ENCODE measurements at places on chromosomes 11 and 22.

GRCh38 chr11:65110354-65110861 lies 1.3 kb upstream of the TM7SF2 start:
- DNase-seq: peak; percentile 90

- no peak for DNase-seq
These were observed 565.2 kb downstream of the BUD13 start for GRCh38 chr11:116207421-116208141.

- no peak for DNase-seq
These were observed 2.4 kb downstream of the LGR4 start for GRCh38 chr11:27470166-27470565.

GRCh38 chr11:130779943-130780342 lies 136.3 kb downstream of the SNX19 start:
- DNase-seq: no peak

DNA sequence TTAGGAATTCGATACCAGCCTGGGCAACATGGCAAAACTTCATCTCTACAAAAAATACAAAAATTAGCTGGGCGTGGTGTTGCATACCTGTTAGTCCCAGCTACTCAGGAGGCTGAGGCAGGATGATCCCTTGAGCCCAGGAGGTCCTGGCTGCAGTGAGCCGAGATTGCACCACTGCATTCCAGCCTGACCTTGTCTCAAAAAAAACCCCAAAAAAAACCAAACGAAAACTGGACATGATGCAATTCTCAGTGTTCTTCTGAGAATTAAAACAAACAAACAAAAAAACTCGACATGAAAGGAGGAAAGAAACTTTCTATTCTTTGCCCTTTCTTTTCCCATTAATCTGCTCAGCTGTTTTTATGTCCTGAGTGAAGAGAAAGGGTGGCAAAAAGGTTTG lies 7.4 kb downstream of the MED17 start:
- no peak for DNase-seq

GRCh38 chr22:33726294-33726734 lies 194.0 kb downstream of the LARGE1 start:
- no peak for DNase-seq

GRCh38 chr11:74783241-74783871 lies 34.7 kb downstream of the RNF169 start:
- DNase-seq: no peak

DNA sequence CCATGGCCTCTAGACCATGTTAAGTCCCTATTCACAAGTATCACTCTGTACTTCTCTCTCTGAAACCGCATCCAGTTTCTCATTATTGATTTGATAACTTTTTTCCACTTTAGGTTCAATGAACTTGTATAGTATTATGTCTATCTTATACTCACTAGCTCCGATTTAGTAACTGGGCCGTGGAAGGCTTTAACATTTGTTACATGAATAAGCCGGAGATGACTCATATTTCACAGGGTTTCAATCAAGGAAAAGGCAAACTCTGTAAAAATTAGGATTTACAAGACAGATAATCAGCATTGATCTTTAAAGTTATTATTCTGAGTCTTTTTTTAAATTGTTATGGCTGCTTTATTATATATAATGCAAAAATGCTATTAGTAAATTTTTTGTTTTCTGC lies 662.2 kb upstream of the CNTN5 start:
- DNase-seq: no peak

DNA sequence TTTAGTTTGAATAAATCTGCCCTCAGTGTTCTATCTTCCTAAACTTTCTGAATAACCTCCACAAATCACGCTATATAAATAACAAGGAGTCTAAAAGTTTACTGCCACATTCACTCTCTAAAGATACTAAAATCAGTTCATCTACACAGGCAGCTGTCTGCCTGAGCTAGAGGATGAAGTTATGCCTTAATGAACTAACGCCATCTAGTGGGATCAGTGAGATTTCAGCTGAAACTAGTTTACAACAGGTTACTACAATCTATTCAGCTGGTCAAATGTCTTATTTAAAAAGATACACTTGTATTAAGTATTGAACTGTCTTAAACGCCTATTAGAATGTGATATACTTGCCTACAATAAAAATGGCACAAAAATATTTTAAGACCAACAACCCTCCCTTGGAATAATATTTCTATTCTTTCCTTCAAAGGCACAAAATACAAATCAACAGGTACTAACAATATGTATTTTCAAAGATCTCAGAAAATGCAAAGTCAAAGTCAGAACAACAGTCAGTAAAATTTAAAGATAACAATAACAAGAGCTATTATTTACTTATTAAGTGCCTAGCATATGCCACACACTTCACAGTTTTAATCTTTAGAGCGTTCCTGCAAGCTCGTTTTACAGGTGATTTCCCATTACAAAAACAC lies 84.1 kb downstream of the LARGE2 start:
- no peak for DNase-seq

GRCh38 chr11:66684635-66685034 lies 6.9 kb upstream of the RBM4B start:
- no peak for DNase-seq

DNA sequence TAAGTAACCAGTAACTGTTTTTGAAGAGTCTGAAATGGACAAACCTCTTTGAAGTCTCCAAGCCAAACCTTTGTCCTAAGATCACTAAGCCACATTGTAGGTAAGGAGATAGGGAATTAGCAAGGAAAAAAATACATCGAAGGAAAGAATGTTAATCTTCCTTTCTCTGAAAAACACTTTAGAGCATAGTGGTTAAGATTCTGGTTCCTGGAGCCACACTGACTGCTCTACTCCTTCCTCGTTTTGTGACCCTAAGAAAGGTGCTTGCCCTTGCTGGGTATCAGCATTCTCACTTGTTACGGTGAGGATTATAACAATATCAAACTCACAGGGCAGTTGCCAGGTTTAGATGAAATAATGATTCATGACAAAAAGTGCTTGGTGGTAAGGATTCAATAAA lies 104.0 kb downstream of the SIK3 start:
- no peak for DNase-seq

DNA sequence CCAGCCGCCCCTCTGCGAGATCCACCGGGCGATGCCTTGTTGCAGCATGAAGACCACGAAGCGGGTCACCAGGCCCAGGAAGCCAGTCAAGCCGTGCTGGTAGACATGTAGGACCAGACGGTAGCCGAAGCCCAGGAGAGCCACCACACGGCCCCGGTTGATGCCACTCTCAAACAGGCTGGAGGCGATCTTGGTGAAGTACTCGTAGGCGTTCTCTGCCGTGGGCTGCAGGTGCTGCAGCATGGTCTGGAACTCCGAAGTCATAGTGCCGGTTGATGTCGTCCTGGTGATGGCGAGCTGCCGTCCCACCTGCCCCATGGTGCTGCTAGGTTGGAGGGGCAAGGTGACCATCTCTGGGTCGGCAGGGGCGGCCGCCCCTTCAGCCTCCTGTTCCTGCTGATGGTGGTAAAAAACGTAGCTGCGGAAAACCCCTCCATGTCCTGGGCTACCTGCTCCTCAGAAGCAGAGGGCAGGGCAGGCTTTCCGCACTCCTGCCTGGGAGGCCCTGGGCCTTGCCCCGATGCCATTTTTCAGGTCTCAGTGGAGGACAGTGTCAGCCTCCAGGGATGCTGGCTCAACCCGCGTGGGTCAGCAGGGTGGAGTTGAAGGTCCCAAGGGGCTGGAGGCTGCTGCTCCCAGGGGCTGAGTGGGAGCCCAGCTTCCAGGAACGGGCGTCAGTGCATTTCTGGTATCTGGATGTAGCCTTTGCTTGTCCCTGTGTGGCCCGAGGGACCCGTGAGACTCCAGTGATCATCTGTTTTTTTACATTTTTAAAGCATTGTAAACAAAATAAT lies 98.7 kb downstream of the ADAMTS15 start:
- no peak for DNase-seq

DNA sequence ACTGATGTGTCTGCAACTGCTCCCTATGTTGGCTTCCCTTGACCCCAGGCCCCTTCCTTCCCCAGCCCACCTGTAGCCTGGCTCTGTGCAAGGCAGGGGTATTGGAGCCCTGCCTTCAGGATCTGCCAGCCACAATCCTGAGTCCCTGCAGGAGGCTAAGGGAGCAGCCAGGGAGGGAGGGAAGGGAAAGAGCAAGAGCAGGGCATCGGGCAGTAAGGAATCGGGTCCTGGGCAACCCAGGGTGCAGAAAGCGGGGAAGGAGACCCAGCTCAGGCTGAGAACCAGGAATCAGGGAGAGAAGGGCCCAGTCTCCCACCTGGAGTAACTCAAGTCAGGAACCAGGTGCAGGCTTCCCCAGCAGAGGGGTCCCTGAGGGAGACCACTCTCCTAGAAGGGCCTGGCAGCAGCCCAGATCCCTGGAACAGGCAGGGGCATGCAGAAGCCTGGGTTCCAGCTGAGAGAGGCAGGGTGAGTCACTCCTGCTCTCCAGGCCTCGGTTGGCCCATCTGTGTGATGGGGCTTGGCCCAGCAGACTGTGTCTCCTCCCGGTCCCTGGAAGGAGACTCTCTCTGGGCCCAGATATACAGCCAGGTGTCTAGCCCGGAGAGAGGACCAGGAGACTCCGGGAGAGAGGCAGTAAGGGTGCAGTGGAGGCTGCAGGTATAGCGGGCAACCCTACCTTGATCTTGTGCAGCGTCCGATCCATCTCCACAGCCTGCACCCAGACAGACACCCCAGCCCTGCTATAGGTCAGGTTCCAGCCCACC lies 13.4 kb downstream of the STARD10 start:
- no peak for DNase-seq

- no peak for DNase-seq
These were observed 5.8 kb upstream of the TSSC4 start for GRCh38 chr11:2394818-2395105.

GRCh38 chr11:33907421-33907820 lies 15.5 kb upstream of the LMO2 start:
- DNase-seq: no peak

- no peak for DNase-seq
These were observed 14.4 kb upstream of the EHF start for GRCh38 chr11:34606326-34607120.

DNA sequence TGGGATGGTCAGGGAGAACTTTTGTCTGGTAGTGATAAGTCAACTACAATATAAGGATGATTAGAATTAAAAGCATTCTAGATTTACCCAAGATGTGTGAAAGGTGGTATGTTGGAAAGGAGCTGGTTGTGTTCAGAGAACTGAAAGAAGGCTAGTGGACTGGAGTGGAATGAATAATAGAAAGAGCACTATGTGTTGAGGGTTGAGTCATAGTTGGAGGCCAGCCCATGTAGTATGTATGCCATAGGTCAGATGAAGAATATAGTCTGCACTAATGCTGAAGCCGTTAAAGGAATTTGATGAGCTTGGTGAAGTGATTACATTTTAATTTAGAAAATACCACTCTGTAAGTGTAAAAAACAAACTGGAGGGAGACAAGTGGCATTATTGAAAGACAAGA lies 514.1 kb downstream of the CNTN5 start:
- no peak for DNase-seq

DNA sequence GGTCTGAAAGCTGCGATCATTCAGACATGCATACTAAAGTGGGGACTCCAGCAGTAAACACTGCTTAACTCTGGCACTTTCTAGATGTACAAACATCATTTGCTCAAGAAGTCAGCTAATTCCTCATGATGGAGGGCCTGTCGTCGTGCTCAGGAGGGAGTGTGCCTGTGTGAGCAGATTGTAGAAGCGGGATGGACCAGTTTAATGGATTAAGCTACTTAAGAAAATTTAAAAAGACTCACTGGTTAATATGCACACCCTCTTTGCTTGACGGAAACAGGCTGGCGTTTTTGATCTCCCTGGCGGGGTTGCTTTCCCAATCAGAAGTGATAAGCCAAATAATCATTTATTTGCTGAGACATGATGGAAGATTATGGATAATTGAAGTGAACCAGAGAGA lies 79.0 kb downstream of the LDLRAD3 start:
- DNase-seq: no peak

DNA sequence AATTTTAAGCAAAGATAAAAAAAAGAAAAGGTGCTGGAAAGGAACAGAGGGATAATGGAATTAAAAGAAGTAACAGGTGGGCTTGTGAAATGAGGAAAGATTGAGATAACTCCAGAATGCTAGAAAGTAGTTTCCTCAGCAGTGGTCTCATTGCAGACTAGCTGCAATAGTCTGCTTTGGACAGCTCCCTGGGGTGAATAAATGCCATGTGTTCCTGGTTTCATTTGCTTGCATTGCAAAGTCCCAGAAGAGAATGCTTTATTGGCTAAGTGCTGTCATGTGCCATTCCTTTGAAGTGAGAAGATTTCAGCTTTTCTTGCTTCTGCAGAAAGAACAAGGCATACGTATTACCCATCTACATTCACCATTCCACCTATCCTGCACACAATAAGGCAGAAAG lies 478.8 kb upstream of the RAG2 start:
- DNase-seq: no peak

DNA sequence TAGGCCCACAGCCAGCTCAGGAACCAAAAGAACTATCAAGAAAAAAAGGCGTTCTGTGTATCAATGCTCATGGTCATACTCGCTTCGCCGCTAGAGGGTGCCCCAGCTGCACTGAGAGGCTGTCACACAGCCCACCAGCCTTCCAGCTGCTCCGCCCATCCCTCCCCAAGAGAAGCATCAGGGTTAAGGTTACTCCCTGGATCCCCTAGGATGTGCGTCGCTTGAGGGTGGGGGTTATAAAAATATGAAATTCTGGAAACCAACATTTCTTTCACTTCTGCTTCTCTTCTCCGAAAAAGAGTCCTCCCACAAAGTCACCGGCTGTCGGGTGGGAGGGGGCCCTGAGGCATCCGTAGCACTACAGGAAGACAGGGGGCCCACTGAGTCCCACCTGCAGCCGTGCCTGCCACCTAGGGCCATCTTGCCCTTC lies 1.7 kb downstream of the CBX6 start:
- peak; percentile 79 for DNase-seq

DNA sequence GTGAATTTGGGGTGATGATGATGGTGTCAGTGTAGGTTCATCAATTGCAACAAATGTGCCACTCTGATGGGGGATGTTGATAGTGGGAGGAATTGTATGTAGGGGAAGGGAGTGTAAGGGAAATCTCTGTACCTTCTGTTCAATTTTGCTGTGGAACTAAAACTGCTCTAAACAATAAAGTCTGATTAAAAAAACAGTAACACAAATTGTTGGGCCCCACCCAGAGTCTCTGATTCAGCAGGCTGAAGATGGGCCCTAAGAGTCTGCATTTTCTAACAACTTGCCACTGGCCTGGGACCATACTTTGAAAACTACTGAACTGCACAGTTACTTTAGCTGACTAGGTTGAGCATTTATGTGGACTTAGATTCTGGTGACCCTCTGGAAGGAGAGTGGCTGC lies 113.2 kb downstream of the ATG16L2 start:
- no peak for DNase-seq

DNA sequence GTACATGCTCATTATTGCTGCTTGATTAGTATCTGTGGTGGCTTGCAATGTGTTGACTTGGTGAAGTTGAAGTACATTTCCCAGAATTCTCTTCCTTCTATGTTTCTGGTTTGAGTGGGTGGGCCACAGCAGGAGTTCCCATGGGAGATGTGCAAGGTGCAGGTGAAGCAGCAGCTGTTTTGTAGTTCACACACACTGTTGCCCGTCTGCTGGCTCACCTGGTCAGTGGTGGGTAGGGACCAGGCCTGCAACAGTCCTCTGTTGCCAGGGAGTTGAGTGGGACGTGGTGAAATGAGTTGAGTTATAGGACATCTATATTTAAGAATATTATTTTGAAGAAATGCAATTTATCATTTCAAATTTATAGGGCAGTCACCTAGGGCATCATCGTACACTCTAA lies 417.4 kb downstream of the TMEM135 start:
- no peak for DNase-seq

GRCh38 chr11:79397252-79397651 lies 43.6 kb downstream of the TENM4 start:
- no peak for DNase-seq

GRCh38 chr11:64846998-64847666 lies 2.7 kb upstream of the CDC42BPG start:
- peak; percentile 81 for DNase-seq

All from activated T-helper 2 cell treated with anti-CD3 and anti-CD28 coated beads, Interferon-gamma antibody, Interleukin-2, Interleukin-4, amounts not matched to agents 10 μg/mL and 5 μg/mL and 100 μg/mL, durations not matched to agents 14 hours and 24 hours and 36 hours (primary cell).